ENCODE measurements at places on chromosomes 7 and 10.
A peak's percentile ranks its signal among the peaks of the same experiment; 100 is the strongest.

- DNase-seq, result peak; percentile 88
Measured at GRCh38 chr7:101126651-101127459, at the start of gene SERPINE1. TSS of gene SERPINE1 (plus strand) at chr7:101127104. CDS start at chr7:101128394, 1,290 bp downstream.

GRCh38 chr10:80700252-80700651 lies 162.6 kb downstream of the SH2D4B start:
- DNase-seq, result no peak

GRCh38 chr10:69893271-69893900 lies 91.7 kb downstream of the COL13A1 start:
- no peak for DNase-seq

DNA sequence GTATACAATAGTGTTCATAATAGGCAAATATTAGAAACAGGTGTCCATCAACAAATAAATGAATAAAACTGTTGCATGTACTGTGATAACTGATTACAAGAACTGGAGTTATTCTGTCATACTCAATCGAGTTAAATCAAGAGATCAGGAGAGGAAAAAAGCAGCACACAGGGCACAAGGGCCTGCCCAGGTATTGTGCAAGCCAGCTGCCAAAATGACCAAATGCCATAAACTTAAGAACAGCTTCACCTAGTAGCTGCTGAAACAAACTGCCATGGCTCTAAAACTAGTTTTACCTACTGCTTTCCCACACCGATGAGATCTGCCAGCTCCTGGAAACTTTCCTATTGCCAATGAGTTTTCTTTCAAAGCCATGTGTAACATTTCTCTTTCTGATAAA lies 12.2 kb downstream of the GSAP start:
- no peak for DNase-seq

- DNase-seq, result no peak
Measured at GRCh38 chr10:75079436-75080083, 31.9 kb upstream of the SAMD8 start.

DNA sequence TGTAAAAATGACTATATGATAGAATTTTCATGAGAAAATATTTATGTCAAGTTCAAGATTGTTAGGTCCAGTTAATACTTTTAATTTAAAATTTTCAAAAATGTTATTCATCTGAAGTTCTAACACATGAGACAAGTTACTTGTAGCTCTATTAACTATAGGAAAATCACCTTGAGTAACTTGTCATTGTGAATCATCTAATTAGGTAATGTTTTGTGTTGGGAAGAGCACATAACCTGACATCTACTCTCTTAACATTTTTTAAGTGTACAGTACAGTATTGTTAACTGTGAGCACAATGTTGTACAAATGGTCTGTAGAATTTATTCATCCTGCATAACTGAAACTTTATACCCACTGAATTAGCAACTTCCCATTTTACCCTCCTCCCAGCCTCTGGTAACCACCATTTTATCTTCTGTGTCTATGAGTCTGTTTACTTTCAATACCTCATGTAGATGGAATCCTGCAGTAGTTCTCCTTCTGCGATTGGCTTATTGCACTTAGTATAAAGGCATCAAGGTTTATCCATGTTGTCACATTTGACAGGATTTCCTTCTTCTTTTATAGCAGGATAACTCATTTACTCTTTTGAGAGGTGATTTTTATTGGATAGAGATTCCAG lies 54.6 kb downstream of the ARL4A start:
- DNase-seq, result no peak

- DNase-seq, result no peak
Measured at GRCh38 chr7:39888171-39888853, 61.7 kb upstream of the CDK13 start.

GRCh38 chr7:155821851-155822250 lies 9.6 kb upstream of the SHH start:
- DNase-seq, result no peak

GRCh38 chr10:29127037-29127700 lies 161.7 kb upstream of the LYZL1 start:
- no peak for DNase-seq

DNA sequence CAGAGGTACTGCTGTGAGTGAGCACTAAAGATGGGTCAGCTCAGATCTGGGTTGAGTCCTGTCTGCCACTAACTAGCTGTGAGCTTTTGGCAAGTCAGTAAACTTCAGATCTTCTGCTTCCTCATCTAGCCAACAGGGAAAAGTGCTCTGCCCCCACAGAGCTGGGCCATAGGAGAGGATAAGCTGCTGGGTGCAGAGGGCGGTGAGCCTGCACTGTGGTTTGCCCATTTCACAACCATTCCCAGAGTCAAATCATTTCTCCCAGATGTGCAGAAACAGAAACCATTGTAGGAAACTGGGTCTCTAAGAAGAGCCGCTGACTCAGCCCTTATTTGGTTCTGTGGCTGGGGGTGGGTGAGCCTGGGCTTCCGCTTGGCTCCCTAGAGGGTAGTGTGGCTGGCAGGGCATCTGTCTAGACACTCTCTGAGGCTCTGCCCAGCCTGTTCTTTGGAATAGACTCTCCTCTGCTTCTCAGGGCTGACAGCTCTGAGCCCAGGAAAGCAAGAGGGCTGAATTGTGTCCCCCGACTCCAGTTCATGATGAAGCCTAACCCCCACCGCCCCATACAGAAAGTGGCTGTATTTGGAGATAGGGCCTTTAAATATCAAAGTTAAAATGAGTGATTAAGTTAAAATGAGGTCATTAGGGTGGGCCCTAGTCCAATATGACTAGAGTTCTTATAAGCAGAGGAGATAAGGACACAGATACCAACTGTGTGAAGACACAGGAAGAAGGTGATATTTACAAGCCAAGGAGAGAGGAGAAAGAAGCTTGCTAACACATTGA lies 29.5 kb upstream of the ARHGAP22 start:
- no peak for DNase-seq

GRCh38 chr10:116312548-116312947 lies 11.7 kb upstream of the CCDC172 start:
- DNase-seq, result no peak

DNA sequence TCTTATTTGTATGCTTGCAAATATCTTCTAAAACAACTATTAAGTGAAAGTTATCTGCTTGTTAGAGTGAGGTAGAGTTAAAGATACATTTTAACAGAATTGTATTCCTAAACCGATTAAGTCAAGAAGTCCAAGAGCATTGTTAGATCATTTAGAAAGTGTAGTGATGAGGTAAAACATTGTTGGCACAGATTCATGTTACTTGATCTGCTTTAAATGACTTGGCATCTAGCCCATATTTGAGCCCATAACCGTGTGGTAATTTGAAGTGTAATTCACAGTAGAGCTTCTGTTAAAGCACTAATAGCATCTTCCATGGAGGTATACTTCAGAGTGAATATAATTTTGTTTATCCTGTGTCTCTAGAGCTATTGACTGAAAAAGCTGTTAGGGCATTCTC lies 62.1 kb downstream of the PTEN start:
- no peak for DNase-seq

GRCh38 chr7:88315522-88315921 lies 8.8 kb upstream of the STEAP4 start:
- DNase-seq, result no peak

DNA sequence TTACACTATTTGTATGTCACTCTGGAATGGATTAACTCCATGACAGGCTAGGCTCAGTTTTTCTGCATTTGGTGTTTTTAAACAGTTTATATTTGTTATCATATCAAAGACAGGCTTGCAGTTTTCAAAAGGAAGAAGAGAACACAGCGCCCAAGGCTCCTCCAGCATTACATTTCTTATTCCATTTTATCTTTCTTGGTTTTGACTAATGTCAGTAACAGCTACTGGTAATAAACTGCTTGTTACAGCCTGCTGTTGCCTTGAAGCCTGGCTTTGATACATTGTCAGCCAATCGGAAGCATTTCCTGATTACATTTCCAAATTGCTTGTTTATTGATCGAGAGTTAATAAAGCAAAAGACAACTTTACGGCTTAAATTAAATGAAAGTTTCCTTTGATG lies 166.0 kb upstream of the MDFIC start:
- DNase-seq, result no peak

GRCh38 chr7:45670227-45670626 lies 96.1 kb downstream of the ADCY1 start:
- DNase-seq, result no peak

- DNase-seq, result no peak
Measured at GRCh38 chr10:98265403-98266378, 2.3 kb downstream of the LOXL4 start.

GRCh38 chr7:116942504-116942903 lies 10.8 kb upstream of the ST7 start:
- DNase-seq, result no peak

DNA sequence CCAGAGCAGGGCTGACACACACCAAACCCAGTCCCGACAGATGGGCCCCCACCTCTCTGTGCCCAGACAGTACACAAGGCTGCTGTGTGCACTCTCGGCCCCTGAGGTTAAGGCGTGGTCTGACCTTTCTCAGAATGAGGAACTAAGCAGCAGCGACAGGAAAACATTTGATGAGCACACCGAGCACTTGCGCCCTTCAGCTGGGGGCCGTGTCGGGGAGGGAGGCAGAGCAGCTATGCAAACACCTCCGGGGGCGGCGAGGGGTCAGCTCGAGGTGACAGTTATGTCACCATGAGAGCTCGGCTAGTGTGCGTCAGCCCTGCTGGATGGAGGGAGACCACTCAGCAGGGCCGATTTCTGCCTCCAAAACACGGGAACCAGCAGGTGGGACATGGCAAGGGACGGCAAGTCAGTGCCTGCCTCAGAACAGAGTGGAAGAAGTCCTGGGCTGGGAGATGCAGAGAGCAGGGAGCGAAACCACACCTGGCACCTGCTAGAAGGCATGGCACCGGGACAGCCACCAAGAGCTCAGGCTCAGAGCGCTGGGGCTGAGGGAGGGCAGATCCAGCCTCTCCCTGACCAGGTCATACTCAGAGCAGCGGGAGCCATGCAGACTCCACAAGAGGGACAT lies 57.4 kb downstream of the CHST15 start:
- DNase-seq, result no peak

GRCh38 chr7:66957595-66958290 lies 36.7 kb downstream of the TMEM248 start:
- no peak for DNase-seq

DNA sequence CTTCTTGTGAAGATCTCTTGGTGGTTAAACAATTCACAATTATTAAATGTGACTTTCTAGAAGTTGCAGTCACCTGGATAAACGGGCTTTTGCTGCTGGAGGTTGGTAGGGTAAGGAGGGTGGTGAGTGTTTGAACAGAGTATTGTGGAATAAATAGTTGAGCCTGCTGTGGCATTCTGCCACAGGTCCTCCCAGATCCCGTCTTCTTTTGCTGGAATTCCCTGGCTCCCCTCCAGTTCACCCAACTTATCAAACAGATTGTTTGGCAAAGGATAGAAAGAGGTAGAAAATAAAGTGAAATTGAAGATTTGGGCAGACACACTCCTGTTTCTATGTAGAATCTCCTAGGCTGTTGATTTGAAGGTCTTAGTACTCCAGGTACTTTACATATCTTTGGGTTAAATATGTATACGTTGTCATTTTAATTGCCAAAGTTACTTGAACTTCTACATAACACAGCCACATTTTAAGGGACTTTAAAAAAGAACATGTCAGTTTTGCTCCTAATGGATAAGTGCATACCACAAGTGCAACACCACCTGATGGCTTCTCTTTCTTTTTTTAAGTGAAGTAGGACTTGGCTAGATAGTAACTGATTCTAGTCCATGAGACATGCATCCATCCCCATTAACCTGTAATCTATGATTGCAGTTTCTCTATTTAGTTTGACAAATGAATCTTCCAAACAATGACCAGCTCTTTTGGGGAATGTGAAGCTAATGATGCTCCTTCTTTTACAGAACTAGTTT lies 83.0 kb downstream of the ARL4A start:
- DNase-seq, result no peak

DNA sequence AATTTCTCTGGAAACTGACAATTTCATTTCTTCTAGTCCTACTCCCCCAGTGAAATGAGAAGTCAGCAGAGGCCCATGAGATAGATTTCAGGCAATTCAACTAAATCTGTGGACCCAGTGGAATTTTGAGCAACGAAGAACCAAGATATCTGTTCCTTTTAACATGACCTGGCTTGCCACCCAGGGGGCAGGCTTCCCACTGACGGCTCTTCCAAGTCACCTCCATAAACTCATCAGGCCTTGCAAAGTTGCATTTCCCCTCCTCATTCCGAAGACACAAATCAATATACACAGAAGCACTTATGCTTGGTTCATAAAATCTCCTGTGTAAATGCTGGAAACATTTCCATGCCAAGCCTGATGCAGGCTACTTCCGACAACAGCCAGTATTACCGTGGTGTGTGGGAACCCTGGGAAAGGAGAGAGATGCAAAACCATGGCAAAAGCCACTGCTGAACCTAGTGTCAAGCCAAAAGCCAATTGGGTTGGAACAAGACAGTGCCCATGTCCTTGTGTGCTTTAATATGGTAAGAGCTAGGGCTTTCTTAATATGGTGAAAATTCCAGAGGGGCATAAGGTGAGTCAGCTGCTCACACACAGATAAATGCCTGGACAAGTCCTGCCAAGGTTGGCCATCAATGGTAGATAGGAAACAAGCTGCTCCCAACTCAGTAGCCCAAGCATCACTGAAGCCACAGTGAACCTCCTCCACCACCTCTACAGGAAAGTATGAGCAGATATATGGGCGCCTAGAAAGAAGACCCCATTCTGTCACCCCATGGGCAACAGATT lies 1.6 kb downstream of the FRMD4A start:
- DNase-seq, result no peak

GRCh38 chr7:28360739-28361138 lies 51.6 kb upstream of the CREB5 start:
- DNase-seq, result no peak

All from SW 1271 (cell line).